ENCODE measurements at places on chromosomes 16 and 17.
A peak's percentile ranks its signal among the peaks of the same experiment; 100 is the strongest.

- DNase-seq = no peak
Measured at GRCh38 chr17:37187262-37187661, 188.5 kb upstream of the C17orf78 start.

- DNase-seq = no peak
Measured at GRCh38 chr17:8046306-8046928, 7.6 kb downstream of the ALOX15B start.

- DNase-seq = peak; percentile 94
Measured at GRCh38 chr17:49556223-49556943, 19.3 kb upstream of the NXPH3 start.

- DNase-seq = no peak
Measured at GRCh38 chr16:50331570-50331969, 37.2 kb downstream of the BRD7 start.

- peak; percentile 92 for DNase-seq
Measured at GRCh38 chr17:28951428-28951990, at the start of gene PHF12. Gene PHF12, minus strand, starts transcription at chr17:28951518. Its CDS starts 558 bp downstream, at chr17:28950960.

DNA sequence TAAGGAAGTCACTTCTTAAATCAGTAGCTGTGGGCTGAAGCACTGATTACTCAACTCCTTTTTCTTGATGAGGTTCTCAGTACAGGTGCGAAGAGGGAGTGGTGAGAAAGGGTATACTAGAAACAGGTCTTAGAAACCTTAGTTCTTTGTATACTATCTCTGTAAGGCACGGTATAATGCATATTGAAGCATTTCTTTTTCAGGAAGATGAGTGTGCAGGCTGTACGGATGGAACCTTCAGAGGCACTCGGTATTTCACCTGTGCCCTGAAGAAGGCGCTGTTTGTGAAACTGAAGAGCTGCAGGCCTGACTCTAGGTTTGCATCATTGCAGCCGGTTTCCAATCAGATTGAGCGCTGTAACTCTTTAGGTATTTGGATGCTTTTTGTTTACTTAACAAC lies 39.2 kb downstream of the CYLD start:
- DNase-seq = no peak

GRCh38 chr17:39872751-39873150 lies 4.7 kb downstream of the ZPBP2 start:
- DNase-seq = no peak

GRCh38 chr17:2722611-2723010 lies 11.0 kb upstream of the CLUH start:
- no peak for DNase-seq

DNA sequence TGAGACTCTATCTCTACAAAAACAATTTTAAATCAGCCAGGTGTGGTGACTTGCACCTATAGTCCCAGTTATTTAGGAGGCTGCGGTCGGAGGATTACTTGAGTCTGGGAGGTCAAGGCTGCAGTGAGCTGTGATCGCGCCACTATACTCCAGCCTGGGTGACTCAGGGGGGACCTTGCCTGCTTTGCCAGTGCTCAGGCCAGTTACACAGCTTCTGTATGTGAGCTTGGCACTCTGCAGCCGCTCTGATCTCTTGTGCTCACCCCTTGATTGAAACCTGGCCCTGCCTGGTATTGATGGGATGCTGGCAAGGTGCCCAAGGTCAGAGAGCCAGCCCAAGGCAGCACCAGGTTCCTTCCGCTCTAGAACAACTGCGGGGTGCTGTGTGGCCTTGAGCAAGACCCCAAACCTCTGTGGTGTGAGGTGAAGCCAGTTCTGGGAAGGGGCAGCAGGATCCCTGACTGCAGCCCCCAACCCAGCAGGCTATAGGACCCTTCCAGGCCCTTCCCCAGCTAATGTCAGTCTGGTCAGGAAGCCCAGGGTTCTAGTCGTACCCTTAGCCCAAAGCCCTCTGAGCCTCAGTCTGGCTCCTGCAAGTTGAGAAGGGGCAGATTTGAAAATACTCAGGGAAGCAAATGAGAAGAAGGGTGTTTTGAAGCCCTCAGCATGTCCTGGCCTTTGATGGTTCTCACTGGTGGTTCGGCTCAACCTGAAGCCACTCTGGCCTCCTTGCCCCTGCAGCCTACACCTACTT lies 18.9 kb downstream of the MMP15 start:
- no peak for DNase-seq

- DNase-seq = no peak
Measured at GRCh38 chr16:3788711-3789374, 71.5 kb upstream of the TRAP1 start.

DNA sequence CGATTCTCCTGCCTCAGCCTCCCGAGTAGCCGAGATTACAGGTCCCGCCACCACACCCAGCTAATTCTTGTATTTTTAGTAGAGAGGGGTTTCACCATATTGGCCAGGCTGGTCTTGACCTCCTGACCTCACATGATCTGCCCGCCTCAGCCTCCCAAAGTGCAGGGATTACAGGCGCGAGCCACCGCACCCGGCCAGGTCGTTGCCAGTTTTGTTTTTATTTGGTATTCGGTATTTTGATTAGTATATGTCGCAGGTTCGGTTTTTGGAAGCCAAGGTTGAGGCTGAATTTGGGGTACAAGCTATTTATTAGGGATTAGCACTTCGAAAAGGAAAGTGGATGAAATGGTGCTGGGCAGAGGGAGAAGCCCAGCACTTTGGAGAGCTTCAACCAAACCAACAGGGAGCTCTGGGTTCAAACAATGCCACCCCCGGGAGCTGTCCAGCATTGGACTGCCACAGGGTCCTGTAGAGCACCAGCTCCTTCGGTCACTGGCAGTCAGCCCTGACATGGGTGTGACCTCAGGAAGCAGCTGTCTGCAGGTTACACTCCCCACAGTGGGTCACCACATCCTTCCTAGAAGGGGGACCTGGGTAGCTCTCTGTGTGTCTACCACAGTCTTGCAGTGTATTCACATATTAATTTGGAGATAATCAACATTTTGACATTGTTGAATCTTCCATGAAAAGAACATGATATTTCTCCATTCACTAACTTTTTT lies 1.5 kb upstream of the CLEC10A start:
- no peak for DNase-seq

GRCh38 chr17:59620518-59621259 lies 994 bp downstream of the CLTC start:
- peak; percentile 20 for DNase-seq

- DNase-seq = no peak
Measured at GRCh38 chr16:70380248-70380918, 33.7 kb downstream of the DDX19A start.

GRCh38 chr16:85202631-85203461 lies 90.6 kb upstream of the CIBAR2 start:
- no peak for DNase-seq

DNA sequence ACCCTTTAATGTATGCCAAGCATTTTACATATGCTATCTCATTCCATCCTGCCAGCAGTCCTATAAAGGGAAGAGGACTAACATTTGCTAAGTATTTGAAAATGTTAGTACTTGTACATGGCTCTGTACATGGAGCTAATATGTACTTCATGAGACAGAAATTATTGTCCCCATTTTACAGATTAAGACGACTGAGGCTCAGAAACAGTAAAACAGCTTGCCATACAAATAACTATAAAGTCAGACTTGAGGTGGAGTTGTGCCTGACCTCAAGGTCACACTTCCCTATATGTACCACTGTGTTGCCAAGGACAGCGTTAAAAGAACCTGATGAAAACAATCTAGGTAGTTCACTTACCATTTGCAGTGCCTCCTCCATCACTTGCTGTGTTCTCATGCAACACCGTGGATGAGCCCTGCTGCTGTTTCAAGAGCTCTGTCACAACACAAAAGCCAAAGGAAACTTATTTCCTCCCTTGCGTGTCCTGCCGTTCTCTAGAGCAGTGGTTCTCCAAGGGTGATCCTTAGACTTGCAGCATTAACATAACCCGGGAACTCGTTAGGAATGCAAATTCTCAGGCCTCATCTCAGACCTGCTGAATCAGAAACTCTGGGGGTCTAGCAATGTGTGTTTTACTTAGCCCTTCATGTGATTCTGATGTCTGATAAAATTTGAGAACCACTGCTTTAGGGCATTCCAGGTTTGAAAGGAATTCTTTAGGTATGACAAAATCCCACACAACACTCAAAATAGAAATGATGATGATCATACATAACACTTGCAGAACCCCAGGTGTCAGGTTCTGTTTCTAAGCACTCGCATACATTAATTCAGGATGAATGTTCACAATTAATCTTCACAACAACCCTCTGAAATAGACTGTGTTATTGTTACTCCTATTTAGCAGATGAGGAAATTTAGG lies 51.2 kb upstream of the MTMR4 start:
- no peak for DNase-seq

DNA sequence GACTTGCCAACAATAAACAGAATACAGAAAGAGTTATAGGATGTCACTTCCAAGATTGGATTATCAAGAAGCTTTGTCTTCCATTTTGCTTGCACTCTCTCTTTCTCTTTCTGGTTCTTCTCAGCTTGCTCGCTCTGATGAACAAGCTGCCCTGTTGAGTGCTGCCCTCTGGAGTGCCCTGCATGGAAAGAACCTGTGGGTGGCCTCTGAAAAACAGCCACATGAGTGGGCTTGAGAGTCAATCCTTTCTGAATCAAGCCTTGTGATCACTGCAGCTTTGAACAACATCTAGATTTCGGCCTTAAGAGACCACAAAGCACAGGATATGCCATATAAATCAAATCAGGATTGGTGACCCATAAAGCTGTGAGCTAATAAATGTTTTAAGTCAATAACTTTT lies 185.1 kb downstream of the KIF2B start:
- no peak for DNase-seq

DNA sequence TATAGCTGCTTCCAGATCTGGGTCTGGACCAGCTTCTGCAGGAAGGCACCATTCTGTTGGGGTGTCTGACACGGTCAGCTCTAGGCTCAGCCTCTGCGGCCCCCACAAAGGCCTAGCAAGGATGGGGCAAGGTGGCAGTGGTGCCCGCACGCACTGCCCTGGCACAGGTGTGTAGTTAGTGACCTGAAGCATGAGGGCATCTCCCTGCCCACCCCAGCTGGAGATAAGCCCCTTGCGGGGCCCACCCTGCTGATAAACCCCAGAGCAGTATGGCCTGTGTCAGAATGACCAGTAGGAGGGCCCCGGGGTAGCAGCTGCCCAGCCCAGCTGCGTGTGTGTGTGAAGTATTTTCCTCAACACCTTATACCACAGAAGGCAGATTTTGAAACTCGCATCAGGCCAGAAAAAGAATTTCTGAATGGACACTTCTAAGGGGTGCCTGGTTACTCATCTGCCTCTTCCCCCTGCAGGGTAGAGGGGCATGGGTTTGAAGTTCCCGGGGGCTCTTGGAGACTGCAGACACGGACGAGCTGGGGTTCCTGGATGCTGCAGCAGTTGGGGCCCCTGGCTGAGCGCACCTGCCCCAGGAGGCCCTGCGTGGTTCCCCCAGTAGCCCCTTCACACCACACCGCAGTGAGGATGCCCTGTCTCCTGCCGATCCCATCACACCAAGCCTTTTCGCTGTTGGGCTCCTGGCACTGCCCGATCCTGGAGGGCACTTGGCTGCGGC lies 4.5 kb downstream of the ARHGDIA start:
- DNase-seq = no peak

DNA sequence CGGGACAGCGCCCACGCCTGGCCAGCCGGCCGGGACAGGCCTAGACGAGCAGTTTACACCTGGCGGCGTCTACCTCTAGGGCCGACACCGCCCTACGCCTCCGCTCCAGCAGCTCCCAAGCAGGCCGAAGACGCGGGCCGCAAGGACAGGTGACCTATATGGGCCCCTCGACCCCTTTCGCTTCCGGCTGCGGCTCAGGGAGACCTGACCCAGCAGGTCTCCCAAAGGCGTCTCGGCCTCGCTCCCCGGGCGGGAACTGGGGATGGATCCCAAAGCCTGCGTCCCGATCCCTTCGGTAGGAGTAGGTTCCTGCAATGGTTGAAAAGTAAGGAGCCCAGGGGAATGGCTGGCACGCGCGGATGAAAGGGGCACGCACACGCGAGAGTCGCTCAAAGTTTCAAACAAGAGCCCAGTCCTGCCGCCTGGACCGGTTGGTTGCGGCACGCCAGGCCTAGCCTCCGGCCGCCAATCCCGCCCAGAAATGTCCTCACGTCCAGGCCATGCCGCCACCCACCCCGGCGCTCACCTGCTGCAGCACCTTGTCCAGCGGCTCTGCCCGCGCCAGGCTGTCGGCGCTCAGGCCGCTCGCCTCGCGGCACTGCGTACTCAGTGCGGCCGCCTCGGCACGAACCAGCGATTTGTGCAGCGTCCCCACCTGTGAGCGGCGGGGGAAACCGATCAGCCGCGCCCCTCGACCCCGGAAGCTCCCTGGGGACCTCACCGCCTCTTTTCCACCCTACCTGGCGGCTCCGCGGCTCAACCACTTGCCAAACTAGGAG lies 630 bp downstream of the ESRP2 start:
- DNase-seq = no peak

DNA sequence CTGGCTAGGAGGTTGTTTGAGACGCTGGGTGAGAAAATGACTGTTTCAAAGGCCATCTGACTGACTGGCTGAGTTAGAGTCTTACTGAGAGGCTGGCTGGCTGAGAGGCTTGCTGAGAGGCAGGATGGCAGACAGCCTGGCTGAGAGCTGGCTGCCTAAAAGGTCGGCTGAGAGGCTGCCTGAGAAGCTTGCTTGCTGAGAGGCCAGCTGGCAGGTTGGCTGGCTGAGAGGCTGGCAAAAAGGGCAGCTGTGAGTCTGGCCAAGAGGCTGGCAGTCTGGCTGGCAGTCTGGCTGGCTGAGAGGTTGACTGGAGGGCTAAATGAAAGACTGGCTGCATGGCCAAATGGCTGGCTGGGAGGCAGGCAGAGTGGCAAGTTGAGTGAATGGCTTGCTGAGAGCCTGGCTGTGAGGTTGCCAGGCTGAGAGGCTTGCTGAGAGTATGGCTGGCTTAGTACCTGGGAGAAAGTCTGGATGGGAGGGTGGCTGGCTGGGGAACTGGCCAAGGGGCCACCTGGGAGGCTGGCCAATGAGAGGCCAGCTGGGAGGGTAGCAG lies 35.3 kb upstream of the ACSM2B start:
- DNase-seq = no peak

DNA sequence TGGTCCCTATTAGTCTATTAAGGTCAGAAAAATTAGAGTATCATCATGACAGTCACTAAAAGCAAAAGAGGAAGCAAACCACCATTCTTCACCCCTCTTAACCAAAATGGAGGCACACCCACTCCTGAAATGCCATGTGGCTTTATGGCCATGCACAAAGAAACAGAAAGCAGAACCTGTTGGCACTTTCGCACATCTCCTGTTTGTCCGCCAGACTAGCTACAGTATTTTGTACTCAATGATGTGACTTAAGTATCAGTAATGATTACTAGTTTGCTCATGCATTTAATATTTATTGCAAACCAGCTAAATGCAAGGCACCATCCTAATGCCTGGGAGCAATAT lies 70.2 kb upstream of the GNAO1 start:
- no peak for DNase-seq

- no peak for DNase-seq
Measured at GRCh38 chr17:39352986-39353385, 48.4 kb downstream of the FBXL20 start.

- no peak for DNase-seq
Measured at GRCh38 chr16:85049706-85050305, 22.2 kb downstream of the KIAA0513 start.

GRCh38 chr16:23833960-23834685 lies 1.7 kb upstream of the PRKCB start:
- no peak for DNase-seq

Measured in GM12892 (cell line).